ENCODE measurements at places on chromosomes 3 and 15.

DNA sequence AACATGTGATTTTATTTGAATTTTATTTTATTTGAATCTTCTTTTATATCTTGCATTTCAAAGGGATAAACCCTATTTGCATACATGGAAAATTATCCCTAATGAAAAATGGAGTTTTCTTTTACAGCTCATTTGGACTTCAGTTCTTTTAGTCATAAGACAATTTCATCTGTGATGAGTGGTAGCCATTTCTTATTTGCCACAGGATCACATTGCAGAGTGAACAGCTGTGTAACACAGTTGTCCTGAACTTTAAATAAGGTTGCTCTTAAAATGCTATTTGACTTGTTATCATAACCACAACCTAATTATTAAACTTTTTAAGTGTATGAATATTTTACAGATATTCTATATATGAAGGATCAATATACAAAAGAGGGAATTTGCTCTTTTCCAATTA lies 221.7 kb upstream of the ROPN1 start:
- no peak for DNase-seq

GRCh38 chr3:49673121-49673714 lies 933 bp upstream of the APEH start:
- no peak for DNase-seq

- DNase-seq: no peak
Observed at GRCh38 chr3:153145454-153145853, 16.6 kb upstream of the RAP2B start.

DNA sequence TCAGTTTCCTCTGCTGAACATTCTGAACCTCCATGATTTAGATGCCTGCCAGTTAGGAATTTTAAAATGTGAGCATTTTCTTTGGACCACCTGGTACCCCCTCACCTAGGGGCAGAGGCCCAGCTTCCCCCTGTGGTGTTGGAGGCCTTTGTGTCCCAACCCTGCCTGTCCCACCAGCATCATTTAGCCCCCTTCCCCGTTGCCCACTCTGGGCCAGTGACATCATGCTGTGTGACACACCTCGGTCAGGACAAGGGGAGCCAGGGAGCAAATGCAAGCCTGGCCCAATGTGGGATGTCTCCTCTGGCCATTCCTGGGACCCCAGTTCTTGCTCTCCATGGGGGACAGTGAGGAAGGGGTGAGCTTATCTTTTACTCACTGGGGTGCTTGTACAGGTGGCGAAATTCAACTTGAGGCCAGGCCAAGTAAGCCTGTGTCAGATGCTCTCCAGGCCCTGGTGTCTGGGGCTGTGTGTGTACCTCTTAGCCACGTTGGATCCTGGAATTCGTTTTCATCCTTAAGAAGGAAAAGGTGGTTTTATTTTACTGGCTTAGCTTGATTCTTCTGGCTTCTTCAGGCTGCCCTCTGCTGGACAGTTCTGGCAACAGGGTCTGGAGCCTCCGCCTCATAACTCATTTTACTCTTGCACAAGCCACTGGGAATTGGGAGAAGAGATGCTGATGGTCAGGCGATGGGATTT lies 49.7 kb upstream of the MYZAP start:
- DNase-seq: no peak

DNA sequence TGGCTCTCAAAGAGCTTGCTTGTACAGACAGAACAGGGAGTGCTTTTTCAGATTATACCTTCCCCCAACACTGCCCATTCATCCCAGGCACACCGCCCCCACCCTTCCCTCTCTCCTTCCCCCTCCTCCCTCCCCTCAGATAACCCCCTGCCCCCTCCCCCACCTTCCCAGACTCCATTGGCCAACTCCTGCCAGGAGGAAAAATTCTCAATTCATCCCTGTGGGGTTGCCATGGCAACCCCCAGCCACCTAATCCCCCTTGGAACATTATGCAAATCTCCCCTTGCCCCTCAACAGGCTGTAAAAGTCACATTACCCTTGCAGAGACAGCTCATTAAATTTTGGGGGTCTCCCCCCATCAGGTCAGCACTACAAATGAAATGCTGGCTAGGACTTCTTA lies 14.3 kb downstream of the TLE3 start:
- no peak for DNase-seq

- no peak for DNase-seq
Observed at GRCh38 chr3:98388147-98388546, 2.3 kb upstream of the OR5K3 start.

- no peak for DNase-seq
Observed at GRCh38 chr15:66169625-66170024, 83.9 kb downstream of the MEGF11 start.

DNA sequence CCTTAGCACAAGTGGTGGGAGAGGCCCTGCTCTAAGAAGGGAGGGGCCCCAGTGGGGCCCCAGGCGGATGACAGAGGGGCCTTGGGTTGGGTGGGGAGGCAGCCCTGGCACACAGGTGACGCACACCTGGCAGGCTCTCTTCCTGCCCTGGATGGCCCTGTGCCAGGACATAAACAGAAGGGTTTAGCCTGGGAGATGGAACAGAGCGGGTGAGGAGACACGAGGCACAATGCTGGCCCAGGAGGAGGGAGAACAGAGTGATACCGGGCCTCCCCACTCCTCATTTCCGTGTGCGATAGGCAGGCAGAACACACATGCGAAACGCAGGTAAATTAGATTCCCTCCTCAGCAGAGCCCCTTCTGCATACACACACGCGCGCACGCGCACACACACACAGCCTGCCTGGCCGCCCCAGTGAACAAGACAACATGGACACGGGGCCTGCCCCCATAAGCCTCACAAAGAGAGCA lies 39.8 kb downstream of the IDH2 start:
- DNase-seq: no peak

DNA sequence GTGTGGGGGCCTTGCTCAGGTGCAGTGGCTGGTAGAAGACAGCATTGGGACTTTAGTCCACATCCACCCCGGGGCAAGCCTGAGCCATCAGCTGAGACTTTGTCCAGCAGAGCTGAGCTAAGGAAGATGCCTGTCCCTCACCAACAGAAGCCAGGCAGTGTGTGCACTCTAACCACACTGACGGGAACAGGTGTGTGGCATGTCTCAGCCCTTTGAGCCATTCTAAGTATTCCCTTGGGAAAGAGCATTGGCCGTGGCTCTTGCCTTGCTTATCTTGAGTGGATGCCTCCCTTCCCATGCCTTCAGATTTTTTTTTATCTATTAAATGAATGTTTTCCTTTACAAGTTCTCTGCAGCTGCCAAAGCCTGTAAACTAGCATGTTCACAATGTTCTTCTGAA lies 3.5 kb downstream of the GABRA5 start:
- no peak for DNase-seq

GRCh38 chr3:194854206-194854605 lies 168.5 kb downstream of the FAM43A start:
- DNase-seq: no peak

- no peak for DNase-seq
Observed at GRCh38 chr3:127803619-127804018, 18.7 kb downstream of the MGLL start.

DNA sequence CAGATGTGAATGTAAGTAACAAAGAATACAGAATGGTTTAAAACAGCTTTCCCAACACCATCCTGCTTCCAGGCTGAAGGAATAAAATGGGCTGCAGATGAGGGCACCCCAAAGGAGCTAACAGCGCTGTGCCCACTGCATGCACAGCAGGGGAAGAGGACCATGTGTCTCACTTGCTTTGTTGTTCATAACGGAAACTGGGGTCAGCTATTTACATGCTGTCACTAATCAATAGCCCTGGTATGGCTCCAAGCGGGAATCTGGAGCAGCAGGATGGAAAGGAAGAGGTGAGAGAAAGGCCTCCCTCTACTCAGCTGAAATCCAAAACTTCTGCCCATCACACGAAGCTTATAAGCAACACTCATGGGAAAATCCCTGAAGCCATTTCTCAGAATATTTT lies 67.4 kb downstream of the TBC1D2B start:
- DNase-seq: no peak

- DNase-seq: no peak
Observed at GRCh38 chr15:25830844-25831451, 32.2 kb downstream of the ATP10A start.

GRCh38 chr3:145628211-145628610 lies 532.8 kb downstream of the PLOD2 start:
- DNase-seq: no peak

DNA sequence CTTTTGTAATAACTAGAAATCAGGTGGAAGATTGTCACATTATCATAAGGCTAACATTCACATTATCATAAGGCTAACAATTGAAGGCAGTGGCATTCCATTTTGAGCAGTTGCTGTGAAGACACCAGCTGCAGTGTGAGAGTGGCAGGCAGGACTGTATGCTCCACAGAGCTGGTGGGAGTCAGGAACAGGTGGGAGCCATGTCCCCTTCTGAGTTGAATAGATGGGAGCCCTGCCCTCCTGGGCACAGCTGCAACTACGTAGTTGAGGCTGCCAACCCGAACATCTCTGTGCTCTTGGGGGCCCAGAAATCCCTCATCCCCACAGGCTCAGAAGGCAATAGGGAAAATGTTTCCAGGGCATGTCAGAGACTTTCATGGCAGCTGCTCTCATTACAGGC lies 1627.6 kb downstream of the SI start:
- no peak for DNase-seq

GRCh38 chr3:189270248-189270832 lies 98.6 kb downstream of the TPRG1 start:
- DNase-seq: no peak

DNA sequence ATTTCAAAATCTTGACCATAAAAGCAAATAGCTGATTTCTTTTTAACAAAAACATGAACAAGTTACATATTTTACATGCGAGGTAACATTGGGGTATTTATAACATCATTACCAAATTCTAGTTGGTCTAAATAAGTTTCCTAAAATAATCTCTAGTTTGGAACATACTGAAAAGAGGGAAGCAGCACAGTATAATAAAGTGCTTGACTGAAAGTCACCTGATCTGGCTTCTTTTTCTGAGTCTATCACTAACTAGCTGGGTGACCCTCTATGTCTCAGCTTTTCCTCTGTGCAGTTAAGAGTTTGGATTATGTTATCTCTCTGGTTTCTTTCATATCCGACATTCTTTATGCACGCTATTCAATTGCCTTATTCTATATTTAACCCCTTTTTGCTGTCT lies 19.8 kb upstream of the CNTN4 start:
- no peak for DNase-seq

Data from cortex of kidney (tissue), 1 donor.